ENCODE measurements at places on chromosomes 7 and 10. TPM values are rescaled to one million over a fixed set of nuclear protein-coding genes. Genes with fewer than 3 reads are reported as not detected.

The LIPJ gene
- 0.99 TPM for total RNA-seq

The TAS2R4 gene
- total RNA-seq, result 1.3 TPM

The CPA5 gene
- total RNA-seq, result not detected

The SEC61G gene
- total RNA-seq, result 120 TPM

The KCNH2 gene
- total RNA-seq, result 5.3 TPM

- DNase-seq, result no peak
Measured at GRCh38 chr7:7923818-7924217, 44.8 kb upstream of the GLCCI1 start.

DNA sequence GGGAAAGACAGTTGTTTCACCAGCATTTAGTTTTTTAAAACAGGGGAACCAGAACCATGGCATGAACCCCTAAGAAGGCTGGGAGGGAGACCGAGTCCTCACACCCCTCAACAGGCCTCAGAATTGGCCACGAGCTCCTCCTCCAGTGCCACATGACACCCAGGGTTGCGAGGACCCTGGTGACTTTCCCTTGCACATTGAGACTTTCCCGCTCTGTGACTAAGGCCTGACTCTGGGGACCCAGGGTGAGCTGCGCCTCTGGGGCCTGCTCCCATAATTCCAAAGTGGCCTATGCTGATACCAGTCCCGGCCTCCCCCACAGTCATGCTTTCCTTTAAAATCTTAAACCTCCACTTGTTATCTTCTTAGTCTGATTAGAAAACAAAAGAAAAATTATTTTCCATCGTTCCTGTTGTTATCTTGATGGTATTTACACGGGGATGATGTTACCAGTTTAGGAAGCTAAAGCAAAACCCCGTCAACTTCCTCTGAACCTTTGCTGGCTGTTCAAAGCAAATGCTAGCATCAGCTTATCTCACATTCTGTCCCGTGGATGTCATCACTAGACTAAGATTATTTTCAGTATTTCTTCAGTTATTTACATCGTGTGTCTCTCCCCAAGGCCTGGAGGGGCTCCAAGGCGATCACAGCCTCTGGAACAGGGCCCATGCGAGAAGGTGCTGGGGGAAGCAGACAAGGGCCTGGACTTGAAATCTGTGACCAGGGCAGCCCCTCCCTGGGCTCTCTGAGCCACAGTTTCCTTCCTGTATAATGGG is 42.1 kb downstream of the FAM53B start:
- DNase-seq, result peak; percentile 48

- DNase-seq, result no peak
Measured at GRCh38 chr7:42714356-42714755, 197.5 kb downstream of the C7orf25 start.

DNA sequence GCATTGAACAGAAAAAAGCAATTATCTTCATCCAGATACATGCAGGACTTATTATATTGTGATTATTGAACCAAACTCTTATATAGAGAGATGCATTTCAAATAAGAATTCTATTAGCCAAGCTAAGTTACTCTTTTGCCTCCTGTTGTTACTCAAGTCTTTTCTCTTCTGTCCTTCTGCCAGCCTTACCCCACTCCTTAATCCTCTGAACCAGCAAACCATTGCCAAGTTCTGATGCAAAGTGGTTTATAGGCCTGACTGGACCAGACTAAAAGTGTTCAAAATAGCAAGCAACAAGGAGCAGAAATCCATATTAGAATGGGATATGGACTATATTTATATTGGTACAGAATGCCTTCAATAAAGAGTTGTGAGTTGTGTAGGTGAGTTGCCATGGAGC is 2.2 kb upstream of the SLC26A4 start:
- DNase-seq, result no peak

DNA sequence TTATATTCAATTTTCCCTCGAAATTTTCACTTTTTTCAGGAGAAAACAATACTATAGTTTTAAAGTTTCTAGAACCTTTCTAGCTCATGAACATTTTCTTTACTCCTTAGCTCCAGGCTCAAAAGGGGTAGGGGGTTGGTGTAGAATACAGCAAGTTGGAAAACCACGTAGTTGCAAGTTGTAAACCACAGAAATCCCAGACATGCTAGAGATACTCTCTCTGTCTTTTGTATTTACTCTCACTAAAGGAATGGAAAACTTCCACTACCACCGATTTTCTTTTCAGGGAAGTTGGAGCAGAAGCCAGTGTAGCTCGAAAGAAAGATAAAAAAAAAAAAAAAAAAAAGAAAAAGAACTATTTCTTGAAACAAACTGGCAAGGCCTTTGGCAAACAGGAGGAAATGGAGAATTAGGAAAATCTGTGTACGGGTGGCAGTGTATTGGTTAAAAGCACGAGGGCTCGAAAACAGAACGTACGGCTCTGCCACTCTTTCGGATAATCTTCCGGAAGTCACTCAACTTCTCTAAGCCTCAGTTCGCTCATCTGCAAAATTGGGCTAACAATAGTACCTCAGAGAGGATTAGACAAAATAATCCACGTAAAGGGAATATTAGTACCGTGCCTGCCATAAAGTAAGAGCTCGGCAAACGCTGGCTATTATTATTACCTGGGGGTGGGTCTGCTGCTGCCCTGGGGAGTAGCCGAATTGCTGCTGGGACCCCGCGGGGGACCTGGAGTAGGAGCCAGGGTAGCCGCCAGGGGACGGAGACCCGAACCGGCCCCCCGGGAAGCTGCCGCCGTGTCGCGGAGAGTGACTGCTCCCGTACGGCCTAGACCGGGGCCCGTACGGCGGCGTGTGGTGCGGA is 628 bp downstream of the MPLKIP start:
- no peak for DNase-seq

DNA sequence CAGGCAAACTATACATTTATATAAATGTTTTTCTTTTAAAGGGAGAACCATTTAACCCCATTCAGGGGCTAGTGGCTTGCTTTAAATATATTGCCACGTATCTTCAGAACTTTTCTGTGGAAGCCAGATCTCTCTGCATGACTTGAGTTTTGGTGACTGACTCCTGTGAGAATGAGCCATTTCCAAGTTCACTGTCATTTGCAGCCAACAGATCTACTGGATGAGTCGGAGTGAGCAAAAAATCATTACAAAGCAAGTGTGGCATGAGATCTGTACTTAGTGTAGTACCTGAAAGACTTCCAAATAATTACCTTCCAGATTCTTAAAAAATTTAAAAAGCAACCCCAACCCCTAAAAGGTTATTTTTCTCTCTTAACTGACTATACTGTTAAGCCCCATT is 45.6 kb downstream of the PDSS1 start:
- no peak for DNase-seq

DNA sequence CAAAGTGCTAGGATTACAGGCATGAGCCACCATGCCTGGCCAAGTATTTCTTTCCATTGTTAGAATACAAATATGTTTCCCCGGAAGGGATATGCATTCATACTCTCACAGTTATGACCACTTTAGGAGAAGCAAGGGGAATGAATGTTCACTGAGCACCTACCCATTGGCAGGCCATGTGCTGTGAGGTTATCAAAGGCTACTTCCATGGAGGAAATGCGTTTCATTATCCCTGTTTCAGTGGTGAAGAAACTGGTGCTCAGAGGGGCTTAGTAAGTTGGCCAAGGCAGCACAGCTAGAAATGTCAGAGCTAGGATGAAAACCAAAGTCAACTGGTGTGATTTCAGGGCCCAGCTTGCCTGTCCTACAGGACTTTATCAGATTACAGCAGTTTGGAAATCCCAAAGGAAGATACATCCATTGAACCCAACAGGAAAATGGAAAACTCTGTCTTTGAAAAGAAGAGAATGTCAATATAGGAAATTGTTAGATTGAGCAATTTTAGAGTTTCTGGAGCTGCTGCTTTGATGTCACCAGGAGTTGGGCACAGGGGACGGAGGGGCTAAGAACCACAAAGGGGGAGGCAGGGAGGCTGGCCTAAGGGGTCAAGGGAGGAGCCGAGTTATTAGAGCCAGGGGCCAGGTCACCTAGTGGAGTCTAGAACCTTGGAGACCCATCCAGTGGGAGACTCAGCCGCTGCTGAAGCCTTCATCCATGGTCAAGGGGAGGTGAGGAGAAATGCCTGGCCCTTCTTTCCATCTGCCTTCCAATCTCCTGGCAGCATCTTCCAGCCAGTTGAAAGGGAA is 319.8 kb downstream of the FRMD4A start:
- no peak for DNase-seq

- no peak for DNase-seq
Measured at GRCh38 chr10:101111547-101111946, 19.6 kb upstream of the TLX1 start.

- peak; percentile 98 for DNase-seq
Measured at GRCh38 chr7:73831834-73832651, 1.2 kb downstream of the CLDN4 start.

DNA sequence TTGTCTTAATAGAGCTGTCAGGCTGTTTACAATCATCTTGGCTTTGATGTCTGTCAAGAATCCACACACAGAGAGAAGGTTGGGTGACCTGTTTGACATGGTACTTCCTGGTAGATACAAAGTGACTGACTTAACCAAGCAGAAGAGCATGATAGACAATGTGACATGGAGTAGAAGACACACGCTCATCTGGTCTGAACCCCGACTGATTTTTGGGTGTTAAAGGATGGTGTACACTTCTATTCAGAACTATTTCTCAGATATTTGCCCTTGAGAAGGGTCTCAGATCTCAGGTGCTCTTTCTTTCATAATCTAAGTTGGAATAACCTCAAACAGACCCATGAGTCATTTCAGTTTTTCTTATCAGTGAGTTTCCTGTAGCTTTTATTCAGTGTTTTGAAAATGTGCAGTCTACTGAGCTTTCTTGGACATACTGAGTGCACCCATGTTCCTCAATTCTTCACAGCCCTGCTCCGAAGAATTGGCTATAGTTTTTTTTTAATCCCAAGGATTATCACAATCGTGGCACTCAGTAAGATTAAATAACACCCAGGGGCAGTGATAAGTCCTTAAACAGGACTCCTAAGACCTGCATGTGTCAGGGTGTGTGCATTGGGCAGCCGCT is 46.4 kb upstream of the NXPH1 start:
- no peak for DNase-seq

GRCh38 chr10:92569071-92569470 is 4.8 kb downstream of the IDE start:
- no peak for DNase-seq

Measured in body of pancreas (tissue), 4 donors.